ENCODE measurements at places on chromosomes 16 and 17.
A peak's percentile ranks its signal among the peaks of the same experiment; 100 is the strongest.

DNA sequence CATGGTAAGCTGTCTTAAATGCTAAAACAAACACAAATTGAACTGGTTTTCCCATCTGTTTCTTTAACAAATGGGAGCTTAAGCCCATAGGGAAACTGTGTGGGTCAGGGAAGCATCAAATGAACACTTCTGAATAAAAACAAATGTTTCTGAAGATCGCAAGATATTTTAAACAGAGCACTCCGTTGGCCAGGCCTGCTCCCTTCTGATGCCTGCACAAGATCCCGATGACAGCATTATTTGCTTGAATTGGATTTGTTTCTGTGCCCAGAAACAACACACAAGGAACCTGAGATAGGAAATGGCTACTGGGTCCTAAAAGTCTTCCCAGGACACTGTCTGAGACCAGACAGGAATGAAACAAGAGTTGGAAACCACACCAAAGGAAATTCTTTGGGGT is 425.8 kb upstream of the ZFHX3 start:
- DNase-seq, result no peak

DNA sequence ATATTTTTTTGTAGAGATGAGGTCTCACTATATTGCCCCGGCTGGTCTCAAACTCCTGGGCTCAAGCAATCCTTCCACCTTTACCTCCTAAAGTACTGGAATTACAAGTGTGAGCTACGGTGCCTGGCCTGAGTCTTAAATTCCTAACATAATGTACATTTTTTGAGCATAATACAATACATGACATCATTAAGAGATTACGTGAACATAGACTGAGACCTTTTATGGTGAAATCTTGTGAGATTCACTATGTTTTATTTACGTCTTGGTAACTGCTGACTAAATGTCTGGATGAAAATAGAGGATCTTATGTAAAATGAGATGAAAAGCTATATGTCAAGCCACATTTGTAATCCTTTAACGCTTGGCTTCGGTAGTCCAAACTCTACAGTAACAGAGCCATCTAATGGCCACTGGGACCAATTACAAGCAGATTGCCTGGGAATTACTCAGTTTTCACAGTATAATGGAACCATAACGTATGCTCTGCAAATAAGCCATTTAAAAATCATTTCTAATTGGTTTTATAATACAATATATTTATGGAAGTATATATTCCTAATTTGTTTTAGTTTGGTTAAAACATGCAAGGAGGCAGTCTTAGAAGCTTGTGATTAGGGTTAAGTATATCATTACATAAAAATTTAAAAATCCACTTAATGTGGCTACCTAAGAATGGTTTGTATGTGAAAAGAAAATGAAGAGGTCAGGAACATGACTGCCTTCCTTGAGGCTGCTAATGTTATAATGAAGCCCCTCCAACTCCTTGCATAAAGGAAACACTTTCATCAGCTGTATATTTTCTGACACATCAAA is 8.1 kb upstream of the EFCAB13 start:
- peak; percentile 95 for DNase-seq

- peak; percentile 43 for DNase-seq
These were observed 7.3 kb upstream of the TSPOAP1 start for GRCh38 chr17:58335779-58336455.

- no peak for DNase-seq
These were observed 56.5 kb downstream of the XPO6 start for GRCh38 chr16:28155293-28155692.

GRCh38 chr16:20952139-20952920 is 51.8 kb downstream of the LYRM1 start:
- no peak for DNase-seq

DNA sequence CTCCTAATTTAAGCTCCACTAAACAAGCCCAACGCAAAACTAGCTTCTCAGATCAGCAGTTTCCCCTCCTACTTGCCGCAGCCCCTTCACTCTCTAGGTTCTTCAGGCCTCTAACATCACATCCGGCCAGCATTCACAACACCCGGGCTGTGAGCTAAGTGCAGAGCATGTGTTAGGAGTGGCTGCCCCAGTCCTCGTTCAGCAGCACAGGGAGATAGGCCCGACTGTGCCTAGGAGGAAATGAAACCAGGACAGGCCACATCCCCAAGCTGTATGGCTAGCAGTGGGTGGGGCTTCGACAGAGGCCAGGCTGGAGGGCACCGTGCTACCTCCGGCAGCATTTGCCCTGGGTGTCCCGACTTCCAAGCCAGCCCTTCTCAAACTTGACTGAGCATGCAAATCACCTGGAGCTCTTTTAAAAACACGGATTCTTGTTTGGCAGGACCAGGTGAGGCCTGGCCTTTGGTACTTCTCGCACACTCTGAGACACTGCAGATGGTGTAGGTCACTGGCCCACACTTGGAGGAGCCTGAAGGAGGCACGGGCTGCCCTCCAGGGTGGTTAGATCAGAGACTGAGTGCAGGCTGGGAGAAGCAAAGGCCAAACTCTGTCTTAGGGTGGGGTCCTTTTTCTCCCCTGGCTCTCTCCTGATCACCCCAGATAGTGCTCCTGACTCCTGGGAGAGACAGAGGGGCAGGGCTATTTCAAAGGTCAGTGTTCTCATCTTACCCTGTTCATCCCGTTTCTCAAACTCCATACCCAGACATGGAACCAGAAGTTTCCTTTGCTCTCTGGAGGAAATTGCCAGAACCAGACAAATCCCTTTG is 202.0 kb downstream of the C16orf78 start:
- no peak for DNase-seq

DNA sequence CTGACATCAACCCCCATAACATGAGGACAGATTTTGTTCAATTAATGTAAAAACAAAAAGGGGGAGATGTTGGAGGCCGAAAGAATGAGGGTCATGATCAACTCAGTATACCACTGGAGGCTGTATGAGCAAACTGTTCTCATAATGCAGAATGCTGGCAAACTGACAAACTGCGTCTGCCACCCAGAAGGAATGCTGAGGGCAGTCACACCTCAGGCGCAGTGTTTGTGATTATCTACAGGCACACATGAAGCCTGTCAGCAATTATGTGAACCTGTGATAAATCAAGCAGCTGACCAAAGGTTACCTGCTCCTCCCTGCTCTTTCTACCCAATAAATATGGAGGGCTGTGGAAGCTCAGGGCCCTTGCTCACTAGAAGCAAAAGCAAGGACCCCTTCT is 27.3 kb downstream of the CD300LG start:
- DNase-seq, result no peak

DNA sequence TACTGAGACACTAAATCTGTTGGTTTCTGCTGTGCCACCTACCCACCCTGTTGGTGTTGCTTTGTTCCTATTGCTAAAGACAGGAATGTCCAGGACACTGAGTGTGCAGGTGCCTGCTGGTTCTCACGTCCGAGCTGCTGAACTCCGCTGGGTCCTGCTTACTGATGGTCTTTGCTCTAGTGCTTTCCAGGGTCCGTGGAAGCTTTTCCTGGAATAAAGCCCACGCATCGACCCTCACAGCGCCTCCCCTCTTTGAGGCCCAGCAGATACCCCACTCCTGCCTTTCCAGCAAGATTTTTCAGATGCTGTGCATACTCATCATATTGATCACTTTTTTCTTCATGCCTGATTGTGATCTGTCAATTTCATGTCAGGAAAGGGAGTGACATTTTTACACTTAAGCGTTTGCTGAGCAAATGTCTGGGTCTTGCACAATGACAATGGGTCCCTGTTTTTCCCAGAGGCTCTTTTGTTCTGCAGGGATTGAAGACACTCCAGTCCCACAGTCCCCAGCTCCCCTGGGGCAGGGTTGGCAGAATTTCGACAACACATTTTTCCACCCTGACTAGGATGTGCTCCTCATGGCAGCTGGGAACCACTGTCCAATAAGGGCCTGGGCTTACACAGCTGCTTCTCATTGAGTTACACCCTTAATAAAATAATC is 14.6 kb downstream of the STH start:
- DNase-seq, result peak; percentile 37
